ENCODE measurements at places on chromosomes 1 and 21.
A peak's percentile ranks its signal among the peaks of the same experiment; 100 is the strongest.

DNA sequence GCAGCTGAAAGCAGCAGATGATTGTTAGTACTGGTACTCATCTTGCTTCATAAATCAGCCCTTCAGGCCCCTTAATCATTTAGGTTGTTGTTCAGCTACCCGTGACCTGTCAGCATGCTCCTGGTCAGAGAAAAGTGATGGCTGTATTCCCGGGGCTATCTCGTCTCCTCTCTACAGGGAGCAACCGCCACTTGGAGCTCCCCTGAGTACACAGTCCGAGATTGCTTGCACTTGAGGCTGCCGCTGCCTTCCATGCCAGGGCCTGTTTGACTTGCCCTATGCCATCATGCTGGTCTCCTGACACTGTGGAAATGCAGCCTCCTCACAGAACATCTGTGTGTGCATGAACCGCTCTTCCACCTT is 97.5 kb downstream of the SPATA46 start:
- no peaks in the 10 kb centered on the region for H3K27me3 ChIP-seq
- H3K4me3 ChIP-seq = no peak overlapping the region
- no peak overlapping the region for H3K27ac ChIP-seq
- no peak for DNase-seq
- no peaks in the 10 kb centered on the region for H3K36me3 ChIP-seq
- peaks cover 4% of the 10 kb centered on the region for H3K4me1 ChIP-seq

DNA sequence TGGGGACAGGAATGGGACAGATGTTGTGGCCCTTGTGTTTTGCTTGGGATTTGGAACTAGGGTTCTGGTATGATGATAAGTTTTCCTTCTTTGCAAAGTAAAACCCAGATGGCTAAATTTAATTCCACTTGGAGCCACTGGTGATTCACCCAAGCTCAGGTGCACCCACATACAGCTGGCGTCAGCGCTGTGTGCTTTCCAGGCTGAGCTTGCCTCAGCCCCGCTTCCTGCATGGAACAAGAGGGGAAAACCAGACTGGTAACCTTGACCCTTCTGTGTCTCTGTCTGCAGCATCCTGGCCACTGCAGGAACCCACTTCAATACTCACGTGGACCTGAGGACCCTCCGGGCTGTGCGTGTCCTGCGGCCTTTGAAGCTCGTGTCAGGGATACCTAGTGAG is 94.2 kb downstream of the CACNA1E start:
- peaks cover 7% of the 10 kb centered on the region for H3K27me3 ChIP-seq
- no peaks in the 10 kb centered on the region for H3K36me3 ChIP-seq
- H3K4me1 ChIP-seq = no peaks in the 10 kb centered on the region
- no peak overlapping the region for H3K4me3 ChIP-seq

- no peak overlapping the region for H3K27ac ChIP-seq
- H3K27me3 ChIP-seq = peaks cover 5% of the 10 kb centered on the region
- H3K36me3 ChIP-seq = no peaks in the 10 kb centered on the region
- no peak for DNase-seq
These were observed 78.6 kb upstream of the CSF3R start for GRCh38 chr1:36561361-36561724.

- no peaks in the 10 kb centered on the region for H3K27me3 ChIP-seq
- no peak overlapping the region for H3K27ac ChIP-seq
- no peaks in the 10 kb centered on the region for H3K36me3 ChIP-seq
- H3K4me3 ChIP-seq = no peak overlapping the region
- no peak for DNase-seq
These were observed 100.6 kb downstream of the RHOU start for GRCh38 chr1:228835911-228836310.

DNA sequence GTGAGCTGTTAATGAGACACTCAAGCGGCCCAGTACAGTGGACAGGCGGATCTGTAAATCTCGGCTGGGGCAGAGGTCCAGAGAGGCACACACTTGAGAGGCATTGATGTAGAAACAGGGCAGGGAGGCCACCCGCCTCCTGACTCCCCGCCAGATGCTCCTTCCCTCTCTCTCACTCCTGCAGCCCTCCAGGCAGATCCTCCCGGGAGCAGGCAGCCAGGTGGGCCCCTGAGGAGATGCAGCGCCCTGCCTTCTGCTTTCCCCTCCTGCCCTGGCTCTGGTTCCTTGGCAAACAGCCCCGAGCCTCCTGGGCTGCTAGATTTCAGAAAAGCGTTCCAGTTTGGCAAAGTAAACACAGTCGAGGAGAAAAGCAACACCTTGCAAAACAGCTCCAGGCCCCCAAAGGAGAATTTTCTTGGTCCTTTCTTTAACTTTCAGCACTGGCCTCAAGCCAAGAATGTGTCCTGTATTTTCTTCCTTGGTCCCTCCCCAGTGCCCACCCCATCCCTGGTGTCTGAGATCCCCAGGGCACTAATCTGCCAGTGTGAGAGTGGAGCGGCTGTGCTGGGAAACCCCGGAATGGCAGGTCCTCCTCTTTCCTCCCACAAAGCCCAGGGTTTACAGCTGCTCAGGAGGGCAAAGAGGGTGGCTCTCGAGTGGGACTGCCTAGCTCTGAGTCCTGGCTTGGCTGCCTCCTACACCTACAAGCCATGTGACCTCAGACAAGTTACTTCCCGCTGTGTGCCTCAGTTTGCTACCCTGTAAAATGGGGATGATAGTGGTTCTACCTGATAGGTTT is 29.4 kb upstream of the IFNLR1 start:
- H3K36me3 ChIP-seq = no peaks in the 10 kb centered on the region
- no peak for DNase-seq
- H3K27me3 ChIP-seq = peaks cover 27% of the 10 kb centered on the region
- no peak overlapping the region for H3K4me3 ChIP-seq

DNA sequence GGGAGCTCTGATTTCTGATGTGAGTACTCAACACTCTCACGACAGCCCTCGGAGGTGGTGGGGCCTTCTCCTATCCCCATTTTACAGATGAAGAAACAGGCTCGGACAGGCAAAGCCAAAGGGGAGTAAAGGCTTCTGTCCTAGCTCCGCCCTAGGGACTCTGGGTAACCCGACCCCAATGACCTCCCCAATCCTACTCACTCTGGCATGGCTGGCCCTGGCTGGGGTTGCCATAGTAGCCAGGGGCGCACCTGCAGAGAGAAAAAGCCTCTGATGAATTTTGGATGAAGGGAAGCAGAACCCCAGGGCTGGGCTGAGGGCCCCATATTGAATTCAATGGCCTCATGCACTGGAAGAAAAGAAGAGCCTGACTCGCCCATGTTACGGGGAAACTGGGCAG is 61.1 kb downstream of the LDLRAD2 start:
- peaks cover 10% of the 10 kb centered on the region for H3K4me1 ChIP-seq
- no peaks in the 10 kb centered on the region for H3K36me3 ChIP-seq
- H3K27ac ChIP-seq = no peak overlapping the region
- H3K4me3 ChIP-seq = no peak overlapping the region
- H3K27me3 ChIP-seq = no peaks in the 10 kb centered on the region

- H3K4me1 ChIP-seq = peaks cover 17% of the 10 kb centered on the region
- no peaks in the 10 kb centered on the region for H3K27me3 ChIP-seq
- no peak overlapping the region for H3K4me3 ChIP-seq
- H3K36me3 ChIP-seq = no peaks in the 10 kb centered on the region
- no peak overlapping the region for H3K27ac ChIP-seq
- no peak for DNase-seq
These were observed 89.4 kb upstream of the S1PR1 start for GRCh38 chr1:101147381-101147780.

GRCh38 chr21:44759628-44760285 is 41.9 kb downstream of the UBE2G2 start:
- no peaks in the 10 kb centered on the region for H3K27me3 ChIP-seq
- H3K36me3 ChIP-seq = peaks cover 2% of the 10 kb centered on the region
- DNase-seq = no peak
- H3K4me3 ChIP-seq = no peak overlapping the region
- no peaks in the 10 kb centered on the region for H3K4me1 ChIP-seq
- no peak overlapping the region for H3K27ac ChIP-seq

DNA sequence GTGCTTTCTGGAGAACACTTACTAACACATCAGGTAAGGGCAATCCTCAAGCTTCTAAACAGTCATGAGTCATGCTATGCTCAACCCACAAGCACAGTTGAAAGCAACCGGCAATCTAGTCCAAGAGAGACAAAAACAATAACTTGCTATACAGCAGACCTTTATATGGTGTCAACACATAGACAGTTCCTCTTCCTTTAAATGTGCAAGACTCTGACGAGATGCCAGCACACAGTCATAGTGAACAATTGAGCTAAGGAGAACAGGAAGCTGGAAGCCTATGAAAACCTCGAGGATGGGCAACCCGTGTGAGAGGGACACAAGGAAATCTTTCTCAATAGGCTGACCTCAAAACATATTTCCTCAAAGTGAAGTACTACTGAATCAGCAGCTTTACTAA is 5.3 kb downstream of the ADIPOR1 start:
- peaks cover 4% of the 10 kb centered on the region for H3K36me3 ChIP-seq
- peaks cover 16% of the 10 kb centered on the region for H3K4me1 ChIP-seq
- no peaks in the 10 kb centered on the region for H3K27me3 ChIP-seq
- peak overlapping the region; percentile 45 for H3K4me3 ChIP-seq

GRCh38 chr1:234944439-234945344 is 183.9 kb downstream of the TOMM20 start:
- no peaks in the 10 kb centered on the region for H3K27me3 ChIP-seq
- H3K27ac ChIP-seq = no peak overlapping the region
- no peak for DNase-seq
- H3K36me3 ChIP-seq = peaks cover 7% of the 10 kb centered on the region
- no peaks in the 10 kb centered on the region for H3K4me1 ChIP-seq

- H3K4me3 ChIP-seq = no peak overlapping the region
- DNase-seq = no peak
- H3K27me3 ChIP-seq = no peaks in the 10 kb centered on the region
- H3K4me1 ChIP-seq = no peaks in the 10 kb centered on the region
These were observed 608.5 kb upstream of the USP24 start for GRCh38 chr1:55823541-55824250.

DNA sequence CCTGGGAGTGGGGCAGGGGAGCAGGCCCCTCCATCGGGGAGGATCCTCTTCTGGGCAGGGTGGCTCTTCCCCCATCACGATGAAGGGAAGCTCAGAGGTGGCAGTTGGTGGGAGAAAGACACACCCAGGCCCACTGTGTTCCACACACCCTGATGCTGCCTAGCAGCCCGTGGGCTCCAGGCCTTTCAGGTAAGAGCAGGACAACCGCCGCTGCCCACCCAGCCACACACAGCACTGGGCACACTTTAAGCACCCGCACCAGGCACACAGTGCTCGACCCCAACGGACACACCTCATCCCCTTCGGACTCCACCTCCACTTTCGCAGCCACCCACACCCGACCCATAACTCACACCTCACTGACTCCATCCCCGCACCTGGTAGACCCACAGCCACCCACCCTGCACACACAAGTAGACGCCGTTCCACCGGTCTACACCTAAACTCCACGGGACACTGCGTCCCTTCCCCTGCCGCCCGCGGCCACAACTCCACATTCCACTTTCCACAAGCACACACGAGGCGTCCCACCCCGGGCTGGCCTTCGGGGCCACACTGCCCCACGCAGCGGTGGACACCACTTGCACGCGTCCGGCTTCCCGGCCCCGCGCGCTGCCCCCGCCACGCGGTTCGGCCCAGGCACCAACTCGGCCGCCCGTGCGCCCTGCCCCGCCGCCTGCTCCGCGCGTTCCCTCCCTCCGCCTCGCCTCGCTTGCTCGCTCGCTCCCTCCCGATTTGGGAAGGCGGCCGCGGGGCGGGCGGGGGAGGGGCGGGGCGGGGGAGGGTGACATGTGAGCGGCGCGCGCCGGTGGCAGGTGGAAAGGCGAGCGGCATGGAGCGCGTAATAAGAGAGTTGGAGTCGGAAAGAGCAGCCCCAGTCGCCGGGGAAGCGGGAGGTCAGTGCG is at the start of gene KCNQ4:
Gene KCNQ4, plus strand, starts transcription at position 787 of the 905 bp plus-strand sequence. CDS start 307 bp downstream, outside the sequence.
- H3K36me3 ChIP-seq = peaks cover 4% of the 10 kb centered on the region
- peak; percentile 31 for DNase-seq
- no peak within 1 kb of the TSS for H3K27ac ChIP-seq
- H3K27me3 ChIP-seq = peaks cover 34% of the 10 kb centered on the region
- H3K4me3 ChIP-seq = peak within 1 kb of the TSS; percentile 82

- no peak for DNase-seq
- H3K27me3 ChIP-seq = no peaks in the 10 kb centered on the region
- peaks cover 11% of the 10 kb centered on the region for H3K36me3 ChIP-seq
These were observed 33.3 kb upstream of the KIF26B start for GRCh38 chr1:245121523-245121922.

DNA sequence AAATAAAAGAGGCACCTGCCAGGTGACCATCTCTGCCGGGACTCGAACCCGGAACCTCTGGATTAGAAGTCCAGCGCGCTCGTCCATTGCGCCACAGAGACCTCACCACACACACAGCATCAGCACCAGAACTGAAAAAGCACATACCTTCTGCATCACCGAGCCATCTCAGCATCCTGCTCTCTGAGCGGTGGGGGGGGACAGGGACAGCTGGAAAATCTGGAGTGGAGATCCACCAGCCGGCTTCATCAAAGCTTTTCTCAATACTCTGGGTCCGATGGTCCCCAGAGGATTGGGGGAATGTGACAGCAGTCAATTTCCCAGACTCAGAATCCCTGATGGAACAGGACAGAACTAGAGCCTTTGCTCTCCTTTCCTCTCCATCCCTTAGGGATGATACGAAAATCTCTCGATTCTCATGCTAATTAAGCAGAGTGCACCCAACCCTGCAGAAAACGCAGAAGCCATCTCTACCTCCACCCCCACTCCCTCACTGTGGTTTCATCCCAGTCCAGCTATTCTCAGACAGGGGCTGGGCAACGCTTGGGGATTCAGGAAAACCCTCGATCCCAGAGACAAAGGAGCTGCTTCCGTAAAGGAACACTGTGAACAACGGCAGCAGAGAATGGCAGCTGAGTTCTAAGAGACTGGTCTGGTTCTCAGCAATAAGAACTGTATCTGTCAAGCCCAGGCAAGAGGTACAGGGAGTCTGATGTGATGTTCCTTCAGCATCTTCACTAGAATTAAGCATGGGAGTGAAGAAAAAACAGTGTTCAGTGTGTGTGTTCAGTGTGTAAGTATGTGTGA is 29.6 kb upstream of the CADM3 start:
- no peak overlapping the region for H3K27ac ChIP-seq
- H3K4me3 ChIP-seq = no peak overlapping the region
- DNase-seq = no peak
- no peaks in the 10 kb centered on the region for H3K4me1 ChIP-seq
- no peaks in the 10 kb centered on the region for H3K27me3 ChIP-seq

DNA sequence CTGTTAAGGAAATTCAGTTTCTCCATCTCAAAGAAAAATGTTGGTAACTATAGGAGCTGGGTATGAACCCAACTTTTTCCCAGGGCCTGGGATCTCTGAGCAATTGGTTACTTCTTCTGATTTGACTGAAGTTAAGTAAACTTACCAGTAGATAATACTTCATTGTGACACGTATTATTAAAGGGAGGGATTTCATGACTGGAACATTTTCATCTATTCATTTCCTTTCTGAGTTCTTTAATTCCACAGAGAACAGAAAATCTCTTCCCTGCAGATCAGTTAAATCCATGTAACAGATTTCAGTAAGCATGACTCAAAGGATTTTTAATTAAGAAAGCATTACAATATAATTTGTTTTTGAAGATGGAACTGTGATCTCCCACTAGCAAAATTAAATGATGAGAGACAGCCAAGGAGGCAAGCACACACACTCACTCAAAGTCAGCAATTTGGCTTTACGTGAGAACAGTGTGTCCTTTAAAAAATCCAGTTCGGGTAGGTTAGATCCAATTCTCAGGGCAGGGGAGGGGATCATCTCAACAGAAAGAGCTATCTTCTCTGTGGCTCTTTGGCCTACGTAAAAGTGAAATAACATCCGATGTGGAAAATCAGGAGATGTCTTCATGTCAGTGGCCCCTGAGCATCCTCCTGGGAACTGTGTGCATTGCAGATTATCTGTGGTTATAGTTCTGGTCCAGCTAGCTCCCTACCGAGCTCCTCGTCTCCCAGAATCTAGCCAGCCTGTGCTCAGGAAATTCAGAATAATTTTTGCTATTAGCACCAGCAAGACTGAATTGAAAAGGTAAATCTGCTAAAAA is 10.8 kb upstream of the MYOC start:
- no peak for DNase-seq
- H3K4me1 ChIP-seq = no peaks in the 10 kb centered on the region
- H3K27ac ChIP-seq = no peak overlapping the region
